ENCODE measurements at places on chromosomes 1 and 21.

DNA sequence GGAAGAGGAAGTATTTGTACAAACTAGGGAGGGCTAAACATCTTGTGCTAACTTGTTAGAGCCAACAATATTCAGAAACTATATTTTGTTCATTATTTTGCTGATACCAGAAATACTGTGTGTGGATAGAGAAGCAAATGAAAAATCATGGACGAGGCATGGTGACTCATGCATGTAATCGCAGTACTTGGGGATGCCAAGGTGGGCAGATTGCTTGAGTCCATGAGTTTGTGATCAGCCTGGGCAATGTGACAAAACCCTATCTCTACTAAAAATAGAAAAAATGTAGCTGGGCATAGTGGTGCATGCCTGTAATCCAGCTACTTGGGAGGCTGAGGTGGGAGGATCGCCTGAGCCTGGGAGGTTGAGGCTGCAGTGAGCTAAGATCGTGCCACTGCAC is 13.4 kb downstream of the LRRC41 start:
- DNase-seq: no peak

DNA sequence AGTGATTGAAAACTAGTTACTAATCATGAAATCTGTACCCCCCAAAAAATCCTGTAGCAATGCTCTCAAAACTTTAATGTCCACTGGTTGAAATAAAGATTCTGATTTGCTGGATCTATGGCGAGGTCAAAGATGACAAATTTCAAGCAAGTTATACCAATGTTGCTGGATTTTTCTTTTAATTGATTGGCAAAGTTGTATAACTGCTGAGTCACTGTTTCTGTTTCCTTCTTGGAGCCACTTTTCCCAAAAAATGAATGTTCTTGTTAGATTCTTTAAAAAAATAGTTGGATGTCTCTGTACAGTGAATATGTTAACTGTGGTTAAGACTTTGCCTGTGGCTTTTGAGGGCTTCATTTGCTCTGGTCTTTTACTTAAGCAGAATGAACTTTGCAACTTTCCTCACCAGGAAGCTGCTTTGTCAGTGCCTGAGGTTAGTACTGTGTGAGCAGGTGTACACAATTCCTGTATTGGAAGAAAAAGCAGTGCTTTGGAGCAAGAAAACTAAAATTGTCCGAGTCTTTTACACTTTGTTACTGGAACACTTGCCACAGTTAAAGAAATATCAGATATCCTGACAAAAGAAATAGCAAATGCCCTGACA is 1211.9 kb downstream of the MRPL39 start:
- no peak for DNase-seq

- DNase-seq: no peak
These were observed 52.8 kb upstream of the ACADM start for GRCh38 chr1:75671708-75672107.

- no peak for DNase-seq
These were observed 10.2 kb downstream of the SPSB1 start for GRCh38 chr1:9302745-9303524.

DNA sequence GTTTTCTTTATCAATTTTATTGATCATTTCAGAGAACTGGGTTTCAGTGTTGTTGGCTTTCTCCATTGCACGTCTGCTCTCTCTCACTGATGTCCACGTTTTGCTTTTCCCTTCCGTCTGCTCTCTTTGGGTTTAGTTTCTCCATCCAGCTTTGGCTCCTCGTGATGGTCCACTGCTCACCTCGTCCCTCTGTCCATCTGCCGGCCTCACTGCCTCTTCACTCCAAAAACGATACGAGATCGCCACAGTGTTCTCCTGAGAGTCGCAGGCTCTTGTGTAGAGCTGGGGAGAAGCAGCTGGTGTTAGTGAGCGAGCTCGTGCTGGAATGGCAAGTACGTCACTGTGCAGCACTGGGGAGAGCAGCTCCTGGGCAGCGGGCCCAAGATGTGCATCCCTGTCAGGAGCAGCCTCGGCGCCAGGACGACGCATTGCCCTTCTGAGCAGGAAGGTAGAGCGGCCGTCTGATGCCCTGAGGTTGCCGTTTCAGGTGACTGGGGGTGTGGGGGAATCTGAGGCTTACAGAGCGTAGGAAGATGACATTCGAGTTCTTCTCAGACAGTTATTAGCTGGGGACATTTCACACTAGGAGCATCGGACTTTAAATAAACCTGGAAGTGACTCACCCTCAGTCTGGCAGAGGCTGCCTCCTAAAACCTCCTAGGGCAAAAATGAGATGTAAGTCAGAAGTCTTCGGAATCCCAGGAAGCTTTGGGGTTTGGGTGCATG is 31.4 kb upstream of the PCBP3 start:
- no peak for DNase-seq

- no peak for DNase-seq
These were observed 17.4 kb upstream of the BCAR3 start for GRCh38 chr1:93699049-93699384.
